ENCODE measurements at places on chromosomes 5 and 9. TPM values are rescaled to one million over a fixed set of nuclear protein-coding genes. Genes with fewer than 3 reads are reported as not detected.

DNA sequence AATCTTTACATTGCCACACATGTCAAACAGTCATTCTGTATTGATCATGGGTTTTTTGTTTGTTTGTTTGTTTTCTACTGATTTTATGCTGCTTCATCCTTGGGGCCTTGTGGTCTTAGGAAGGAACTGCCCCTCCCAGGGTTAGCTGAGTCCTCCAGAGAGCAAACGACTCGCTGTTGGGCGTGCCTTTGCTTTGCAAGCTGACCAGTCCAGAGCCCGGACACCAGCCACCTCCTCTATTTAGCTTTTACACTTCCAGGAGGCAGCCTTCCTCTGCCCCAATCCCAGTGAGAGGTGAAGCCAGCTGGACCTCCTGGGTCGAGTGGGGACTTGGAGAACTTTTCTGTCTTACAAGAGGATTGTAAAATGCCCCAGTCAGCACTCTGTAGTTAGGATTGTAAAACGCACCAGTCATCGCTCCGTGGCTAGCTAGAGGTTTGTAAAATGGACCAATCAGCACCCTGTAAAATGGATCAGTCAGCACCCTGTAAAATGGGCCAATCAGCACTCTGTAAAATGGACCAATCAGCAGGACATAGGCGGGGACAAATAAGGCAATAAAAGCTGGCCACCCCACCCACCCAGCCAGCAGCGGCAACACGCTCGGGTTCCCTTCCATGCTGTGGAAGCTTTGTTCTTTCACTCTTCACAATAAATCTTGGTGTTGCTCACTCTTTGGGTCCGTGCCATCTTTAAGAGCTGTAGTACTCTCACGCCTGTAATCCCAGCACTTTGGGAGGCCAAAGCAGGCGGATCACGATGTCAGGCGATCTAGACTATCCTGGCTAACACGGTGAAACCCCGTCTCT is 154.4 kb downstream of the ERCC6L2 start:
- DNase-seq: no peak

- peak; percentile 98 for DNase-seq
Observed at GRCh38 chr9:34993502-34994259, 4.1 kb downstream of the DNAJB5 start.

GRCh38 chr5:95069948-95070347 is 214.9 kb downstream of the MCTP1 start:
- DNase-seq: no peak

The GLIPR2 gene
- 5.3 TPM for total RNA-seq

The RNF180 gene
- 3.7 TPM for total RNA-seq

All from gastrocnemius medialis (tissue), 4 donors.